ENCODE measurements at places on chromosomes 12 and 14.

GRCh38 chr12:121801595-121802484 lies 2.0 kb upstream of the SETD1B start:
- no peak for DNase-seq

GRCh38 chr14:59215322-59215721 lies 26.9 kb downstream of the DAAM1 start:
- DNase-seq = no peak

GRCh38 chr14:65277580-65278270 lies 134.8 kb upstream of the FUT8 start:
- peak; percentile 82 for DNase-seq

DNA sequence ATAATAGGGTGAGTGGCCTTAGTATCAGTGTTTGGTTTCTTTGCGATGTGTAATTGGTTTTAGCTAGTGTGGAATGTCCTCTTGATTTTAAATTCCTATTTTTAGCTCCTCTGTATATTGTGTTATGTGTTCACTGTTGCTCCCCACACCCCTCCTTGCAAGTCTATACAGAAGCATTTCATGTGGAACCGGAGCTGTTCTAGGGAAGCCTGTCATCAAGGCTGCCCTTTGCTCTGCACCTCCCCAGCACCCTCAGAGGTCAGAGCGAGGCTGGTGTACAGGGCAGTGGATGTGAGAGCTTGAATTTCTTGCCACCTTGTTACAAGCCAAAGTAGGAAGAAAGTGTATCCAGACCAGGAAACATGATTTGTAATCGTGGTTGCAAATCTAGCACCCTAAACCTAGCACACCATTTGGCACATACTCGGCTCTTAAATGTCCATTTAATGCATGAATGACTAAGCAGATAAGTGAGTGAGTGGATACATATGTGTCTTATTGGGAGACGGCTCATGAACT lies 376.8 kb downstream of the RGS6 start:
- no peak for DNase-seq

DNA sequence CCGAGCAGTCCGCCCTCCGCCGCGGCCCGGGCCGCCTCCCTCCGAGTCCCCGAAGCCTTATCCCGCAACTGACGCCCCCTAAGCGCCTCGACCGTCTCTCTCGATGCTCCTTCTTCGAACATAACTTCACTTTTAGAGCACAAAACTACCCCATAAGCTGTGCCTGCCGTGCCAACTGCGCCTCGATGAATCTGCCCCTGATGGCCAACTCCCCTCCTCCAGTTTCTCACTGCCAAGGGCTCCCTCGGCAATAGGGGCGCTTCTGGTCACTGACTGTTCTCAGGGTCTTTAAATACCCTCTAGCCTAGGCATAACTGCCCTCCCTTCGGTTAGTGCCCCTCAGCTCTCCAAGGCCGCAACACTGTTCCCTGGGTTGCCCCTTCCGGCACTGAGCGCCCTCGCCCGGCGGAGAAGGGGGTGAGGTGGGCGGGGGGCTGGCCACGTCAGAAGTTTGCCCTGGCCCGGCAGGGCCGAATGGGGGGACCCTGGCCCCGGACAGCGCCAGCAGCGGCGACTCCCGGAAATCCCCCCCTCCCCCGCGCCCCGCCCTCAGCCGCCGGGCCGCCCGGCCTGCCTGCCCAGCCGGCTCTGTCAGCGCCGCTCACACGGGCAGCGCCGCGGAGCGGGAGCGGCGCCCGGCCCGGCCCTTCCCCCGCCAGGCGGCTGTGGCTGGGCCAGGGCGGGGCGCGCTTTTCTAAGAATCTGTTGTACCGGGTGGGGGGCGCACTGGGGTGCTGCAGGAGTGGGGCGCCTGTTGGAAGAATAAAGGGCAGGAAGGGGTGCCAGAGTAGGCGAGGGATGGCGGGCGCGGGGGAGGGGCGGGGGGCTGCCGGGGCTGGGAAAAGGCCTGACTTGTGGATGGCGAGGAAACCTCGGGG lies 10.6 kb downstream of the RARG start:
- DNase-seq = no peak

DNA sequence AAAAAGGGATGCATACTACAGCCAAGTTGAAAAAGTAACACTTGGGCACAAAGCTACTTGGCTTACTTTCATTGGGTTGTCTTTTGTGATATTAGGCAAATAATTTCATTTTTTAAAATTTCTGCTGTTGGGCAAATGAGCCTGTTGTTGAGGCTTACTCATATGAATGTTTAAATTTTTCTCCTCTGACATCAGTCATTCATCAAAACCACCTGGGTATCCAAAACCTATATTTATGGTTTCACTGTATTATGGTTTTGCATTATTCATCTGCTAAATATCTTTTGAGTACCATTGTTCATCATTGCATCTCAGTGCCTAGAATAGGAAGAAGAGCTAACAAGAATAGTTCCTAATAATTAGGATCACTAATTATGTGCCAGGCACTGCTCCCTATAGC lies 28.1 kb downstream of the DYRK2 start:
- no peak for DNase-seq

- no peak for DNase-seq
Observed at GRCh38 chr14:64040044-64040443, 187.2 kb downstream of the SYNE2 start.

All from COLO829 (cell line).